Astrocyte (in vitro differentiated cells and primary cell): ENCODE measurements at places on chromosomes 7 and 10. TPM values are rescaled to one million over a fixed set of nuclear protein-coding genes. Genes with fewer than 3 reads are reported as not detected.

Gene MSMB
- not detected in 2 replicates for total RNA-seq

Gene ASCC1
- 32.5 and 33.9 TPM in 2 replicates for total RNA-seq

Gene GDF2
- total RNA-seq, result not detected in 2 replicates

Gene CTTNBP2
- total RNA-seq, result 3.5 and 4.9 TPM in 2 replicates

Gene PALD1
- 1.8 and 2.0 TPM in 2 replicates for total RNA-seq

Gene ZNF736
- 3.7 and 4.4 TPM in 2 replicates for total RNA-seq

Gene HSPA12A
- 7.9 and 11.1 TPM in 2 replicates for total RNA-seq

Gene IFIT2
- total RNA-seq, result 36.0 and 42.0 TPM in 2 replicates

Gene MYH16
- 0.11 and 0.24 TPM in 2 replicates for total RNA-seq

Gene RINT1
- total RNA-seq, result 28.0 and 28.1 TPM in 2 replicates

Gene IGF2BP3
- 69.9 and 79.5 TPM in 2 replicates for total RNA-seq

Gene PDE1C
- total RNA-seq, result 14.9 and 31.6 TPM in 2 replicates
